ENCODE measurements at places on chromosomes 7 and 10.

DNA sequence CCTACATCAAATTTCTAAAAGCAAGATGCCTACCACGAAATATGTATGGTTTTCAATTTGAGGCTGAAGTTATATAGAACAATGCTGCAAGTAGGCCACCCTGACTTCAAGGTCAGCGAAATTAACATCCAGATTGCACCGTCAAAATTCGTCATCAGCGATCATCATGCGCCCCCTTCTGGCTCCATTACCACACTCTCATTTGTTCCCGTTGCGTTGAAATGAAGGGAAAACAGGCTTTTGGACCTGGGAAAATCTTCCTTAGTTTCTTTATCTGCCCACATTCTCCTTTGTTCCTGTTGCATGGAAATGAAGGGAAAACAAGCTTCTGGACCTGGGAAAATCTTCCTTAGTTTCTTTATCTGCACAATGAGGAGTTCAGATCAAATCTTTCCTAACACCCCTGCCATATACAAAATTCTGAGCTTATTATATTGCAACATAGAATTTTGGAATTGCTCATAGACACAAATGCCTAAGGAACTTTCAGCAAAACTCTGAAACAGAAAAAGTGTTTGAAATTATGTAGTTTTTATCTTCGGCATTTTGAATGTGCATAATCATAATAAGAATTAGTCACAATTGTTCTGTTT, 98.2 kb upstream of the PRKCQ start:
- DNase-seq: peak; percentile 52

DNA sequence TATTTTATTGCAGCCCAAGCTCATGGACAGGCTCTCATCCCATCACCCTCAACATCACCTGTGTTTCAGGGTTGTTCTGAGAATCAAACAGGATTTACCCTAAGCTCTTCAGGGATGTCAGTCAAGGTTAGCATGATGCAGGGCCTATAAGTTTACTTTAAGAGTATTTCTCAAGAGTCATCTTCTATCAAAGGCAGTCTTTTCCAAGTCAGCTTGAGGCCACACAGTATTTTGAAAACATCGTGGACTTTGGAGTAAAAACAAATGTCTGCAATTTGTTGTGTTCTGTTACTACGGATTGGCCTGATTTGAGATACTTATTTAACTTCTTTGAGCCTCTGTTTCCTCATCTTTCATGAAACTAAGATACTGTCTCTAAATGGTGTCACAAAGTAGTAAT, 42.0 kb upstream of the NRP1 start:
- DNase-seq: no peak

- no peak for DNase-seq
These were observed 50.9 kb downstream of the KLF6 start for GRCh38 chr10:3734111-3734510.

- DNase-seq: no peak
These were observed 53.6 kb upstream of the BICC1 start for GRCh38 chr10:58459069-58459468.

- DNase-seq: no peak
These were observed 746.9 kb downstream of the TYW1 start for GRCh38 chr7:67743501-67743900.

GRCh38 chr10:129579228-129579627, 112.2 kb downstream of the MGMT start:
- DNase-seq: no peak

GRCh38 chr10:132115732-132116131, 50.0 kb downstream of the JAKMIP3 start:
- DNase-seq: no peak

GRCh38 chr10:75431180-75432111, at the start of gene LRMDA:
Gene LRMDA (plus strand): TSS chr10:75431624.
- no peak for DNase-seq

- peak; percentile 57 for DNase-seq
These were observed 91.5 kb downstream of the ARID5B start for GRCh38 chr10:61992671-61993668.

- DNase-seq: no peak
These were observed 76.2 kb upstream of the PLXNA4 start for GRCh38 chr7:132652507-132652906.

DNA sequence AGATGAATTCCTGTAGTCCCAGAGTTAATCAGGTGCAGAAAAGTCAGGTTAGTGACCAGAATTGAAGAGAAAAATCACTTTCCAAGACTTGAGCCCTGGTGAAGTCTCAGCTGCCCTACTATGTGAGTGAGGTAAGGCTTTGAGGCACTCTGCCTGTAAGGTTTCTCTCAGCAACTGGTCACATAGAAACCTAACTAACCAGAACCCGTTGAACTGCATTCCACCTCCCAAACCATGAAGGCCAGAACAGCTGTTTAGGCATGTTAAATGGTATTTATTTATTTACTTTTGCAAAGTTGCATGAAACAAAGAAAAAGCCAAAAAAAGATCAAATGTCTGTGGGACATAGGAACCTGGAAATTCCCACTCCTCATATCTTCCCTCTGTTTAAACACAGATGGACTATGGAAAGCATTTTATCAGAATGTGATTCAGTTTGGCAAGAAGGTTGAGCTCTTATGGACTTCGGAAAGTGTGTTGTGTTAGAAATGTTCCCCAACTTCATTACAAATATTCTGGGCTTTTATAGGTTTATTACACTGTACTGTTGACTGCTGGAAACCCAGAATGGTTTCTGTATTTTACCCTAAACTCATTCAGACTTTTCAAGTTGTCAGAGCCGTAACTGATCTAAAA, 12.8 kb upstream of the GPR85 start:
- no peak for DNase-seq

GRCh38 chr7:13992596-13992964, 3.1 kb upstream of the ETV1 start:
- no peak for DNase-seq

DNA sequence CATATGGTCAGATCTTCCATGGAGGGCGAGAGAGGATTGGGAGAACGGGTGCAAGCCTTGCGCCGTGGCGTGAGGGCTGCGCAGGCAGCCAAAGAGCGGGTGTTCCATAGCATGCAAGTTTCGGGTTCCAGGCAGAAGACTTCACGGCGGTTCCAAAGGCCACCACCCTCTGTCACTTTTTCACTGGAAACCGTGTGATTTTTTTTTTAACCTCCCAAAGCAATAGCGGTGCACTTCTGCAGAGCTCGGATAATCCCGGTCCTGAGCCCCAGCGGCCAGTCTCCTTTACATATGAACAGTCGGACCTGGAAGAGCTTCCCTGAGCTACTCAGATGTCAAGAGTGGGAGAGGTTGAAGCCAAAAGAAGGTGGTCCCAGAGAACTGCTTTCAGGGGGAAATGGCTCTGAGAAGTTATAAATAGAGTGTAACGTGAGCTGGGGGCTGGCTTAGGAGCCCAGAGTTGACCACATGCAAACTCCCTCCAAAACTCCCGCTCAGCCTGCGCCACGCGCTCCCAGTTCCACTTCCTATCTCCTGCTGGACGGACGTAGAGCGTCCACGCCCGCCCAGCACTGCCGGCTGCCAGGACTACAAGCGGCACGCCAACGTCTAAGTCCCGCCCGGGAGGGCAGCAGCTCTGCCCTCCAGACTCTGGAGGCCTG, at the start of gene MEOX2:
TSS of gene MEOX2 (minus strand) at position 389 of the 662 bp plus-strand sequence. CDS start at position 108, 281 bp downstream.
- DNase-seq: no peak

DNA sequence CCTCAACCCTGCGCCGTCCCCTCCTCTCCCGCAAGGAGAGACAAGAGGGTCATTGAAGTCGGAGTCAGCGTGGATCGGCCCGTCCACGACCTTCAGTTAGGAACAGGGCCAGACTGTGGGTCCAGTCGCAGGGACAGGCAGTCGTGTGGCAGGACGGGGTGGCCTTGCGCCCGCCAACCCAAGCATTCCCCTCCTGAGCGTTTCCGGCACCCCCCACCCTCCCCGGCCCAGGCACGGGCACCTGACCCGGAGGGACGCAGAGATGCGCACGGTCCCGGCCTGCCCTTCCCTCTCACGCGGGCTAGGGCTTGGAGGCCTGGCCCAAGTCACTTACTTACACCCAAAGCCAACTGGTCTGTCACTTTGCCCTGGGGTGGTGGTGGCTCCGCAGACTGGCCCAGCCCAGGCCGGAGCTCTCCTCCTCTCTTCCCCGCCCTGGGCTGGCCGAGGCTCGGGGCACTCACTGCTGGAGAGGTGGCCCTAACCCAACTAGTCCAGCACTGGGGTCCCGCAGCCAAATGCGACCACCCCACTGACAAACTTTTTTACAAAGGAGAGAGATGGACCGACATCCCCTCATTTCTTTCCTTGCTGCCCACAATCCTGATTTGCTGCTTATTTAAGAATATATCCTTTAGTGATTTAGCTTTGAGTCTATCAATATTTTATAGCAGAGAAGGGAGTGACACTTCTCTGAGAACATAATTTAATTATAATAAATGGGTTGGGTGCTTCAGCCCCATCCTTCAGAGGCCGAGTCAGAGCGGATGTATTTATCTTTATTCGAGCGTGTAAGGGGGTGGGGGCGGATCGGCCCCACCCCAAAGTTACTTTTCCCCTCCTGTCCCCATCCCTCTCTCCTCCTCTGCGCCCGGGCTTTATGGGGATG, 1.2 kb upstream of the UNCX start:
- no peak for DNase-seq

- DNase-seq: no peak
These were observed 7.1 kb upstream of the FAM204A start for GRCh38 chr10:118349235-118349634.

GRCh38 chr7:41134300-41135255, 568.3 kb downstream of the INHBA start:
- DNase-seq: no peak

GRCh38 chr7:15043931-15044330, 141.4 kb upstream of the DGKB start:
- no peak for DNase-seq

All from activated CD4-positive, alpha-beta T cell treated with anti-CD3 and anti-CD28 coated beads, Interleukin-2, amount 50 U/mL, for 24 hours (primary cell).